ENCODE measurements at places on chromosomes 12 and 14.
A peak's percentile ranks its signal among the peaks of the same experiment; 100 is the strongest.

DNA sequence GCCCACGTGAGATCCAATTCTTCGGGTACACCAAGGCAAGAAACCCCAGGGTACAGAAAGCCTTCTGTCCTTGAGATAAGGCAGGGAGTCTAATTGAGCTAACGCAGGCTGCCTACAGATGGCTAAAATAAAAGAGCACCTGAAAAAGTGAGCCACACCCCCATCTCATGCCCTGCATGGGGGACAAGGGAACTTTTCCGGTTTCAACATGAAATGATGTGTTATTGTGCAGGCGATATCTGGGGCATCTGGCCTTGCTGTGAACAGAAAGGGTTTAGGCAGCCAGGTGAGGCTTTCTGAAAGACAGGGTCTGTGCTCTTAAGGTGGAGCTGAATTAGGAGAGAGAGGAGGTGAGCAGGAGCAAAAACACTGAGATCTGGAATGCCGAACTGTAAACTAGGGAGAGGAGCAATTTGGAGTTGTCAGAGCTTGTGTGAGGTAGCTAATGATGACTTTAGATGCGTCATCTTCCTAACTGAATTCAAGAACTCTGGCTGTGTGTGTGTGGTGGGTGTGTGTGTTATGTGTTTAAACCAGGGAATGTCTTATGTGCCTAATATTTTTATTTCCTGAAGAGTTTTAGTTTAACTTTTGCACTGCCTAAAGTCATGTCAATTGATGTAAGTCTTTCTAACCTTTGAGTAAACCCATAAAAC lies 20.1 kb upstream of the LDHB start:
- peak overlapping the region; percentile 57 for H3K4me3 ChIP-seq
- peaks cover 2% of the 10 kb centered on the region for H3K36me3 ChIP-seq

- peaks cover 23% of the 10 kb centered on the region for H3K36me3 ChIP-seq
- H3K27ac ChIP-seq: no peak overlapping the region
- peaks cover 12% of the 10 kb centered on the region for H3K4me1 ChIP-seq
- peaks cover 4% of the 10 kb centered on the region for H3K27me3 ChIP-seq
Measured at GRCh38 chr14:33880330-33880729, 70.5 kb downstream of the EGLN3 start.

- no peaks in the 10 kb centered on the region for H3K36me3 ChIP-seq
- peak; percentile 53 for DNase-seq
- peaks cover 33% of the 10 kb centered on the region for H3K27me3 ChIP-seq
- no peak overlapping the region for H3K4me3 ChIP-seq
Measured at GRCh38 chr14:103104654-103105452, 10.3 kb downstream of the EXOC3L4 start.

DNA sequence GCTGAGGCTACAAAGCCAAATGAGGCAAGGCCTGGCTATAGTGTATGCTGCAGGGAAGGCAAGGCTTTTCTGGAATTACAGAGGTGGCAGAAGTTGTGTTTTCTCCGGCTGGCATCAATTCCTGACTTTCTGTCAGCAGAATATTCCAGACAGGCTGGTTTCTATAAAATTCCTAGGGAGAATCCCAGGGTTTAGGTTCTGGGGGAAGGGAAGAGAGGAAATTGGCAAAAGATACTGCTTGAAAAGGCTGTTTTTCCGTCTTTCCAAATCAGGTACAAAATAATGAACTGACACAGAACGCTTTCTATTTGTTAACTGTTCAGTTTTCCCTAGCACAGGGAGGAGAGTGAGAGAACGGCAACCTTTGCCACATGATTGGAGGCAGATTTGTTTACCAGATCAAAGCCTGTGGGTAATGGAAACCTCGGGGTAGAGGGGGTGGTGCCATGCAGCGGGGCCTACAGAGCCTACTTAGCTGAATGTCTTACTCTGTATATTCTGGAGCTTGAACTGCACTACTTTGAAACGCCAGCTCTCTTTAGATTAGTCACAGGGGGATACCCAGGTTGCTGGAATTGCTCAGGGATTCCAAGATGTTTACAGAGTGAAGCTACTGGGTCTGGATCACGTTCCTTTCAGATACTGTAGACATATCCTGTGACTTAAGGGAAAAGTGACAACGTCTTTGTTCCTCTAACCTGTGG lies 65.8 kb upstream of the DACT1 start:
- peaks cover 22% of the 10 kb centered on the region for H3K4me1 ChIP-seq
- peak overlapping the region; percentile 75 for H3K27ac ChIP-seq
- peak overlapping the region; percentile 56 for H3K4me3 ChIP-seq
- no peaks in the 10 kb centered on the region for H3K36me3 ChIP-seq

DNA sequence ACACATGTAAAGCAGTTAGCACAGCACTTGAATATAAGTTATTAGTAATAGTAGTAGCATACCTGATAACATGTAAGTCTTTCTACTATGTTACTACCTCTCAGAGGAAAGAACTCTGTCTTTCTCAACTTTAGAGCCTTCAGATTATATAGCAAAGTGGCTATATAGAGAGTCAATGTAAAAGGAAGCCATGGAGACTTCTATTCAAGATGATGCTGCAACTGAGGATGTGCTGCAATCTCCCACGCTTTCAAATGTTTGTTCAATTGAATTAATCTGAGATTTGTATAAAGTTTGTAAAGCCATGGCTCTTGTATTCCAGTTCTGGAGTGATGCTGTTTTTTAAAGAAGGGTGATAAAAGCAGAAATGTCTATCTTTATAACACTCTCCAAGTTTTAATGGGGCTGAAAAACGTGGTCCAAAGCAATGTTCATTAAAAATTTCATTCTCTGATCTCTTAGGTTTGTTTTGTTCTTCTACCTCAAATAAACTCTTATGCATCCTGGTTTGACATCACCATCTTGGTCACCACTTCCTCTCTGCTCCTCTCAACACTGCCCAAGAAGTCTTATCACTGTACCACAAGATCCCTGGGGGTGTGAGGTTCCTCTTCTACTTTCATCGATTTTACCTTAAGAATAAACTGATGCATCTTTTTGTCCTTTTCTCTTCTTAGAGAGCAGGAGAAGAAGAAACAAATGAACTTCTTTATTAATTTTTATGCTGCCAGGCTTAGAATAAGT lies 40.6 kb downstream of the C12orf42 start:
- H3K36me3 ChIP-seq: peaks cover 2% of the 10 kb centered on the region
- H3K27ac ChIP-seq: peak overlapping the region; percentile 78
- H3K27me3 ChIP-seq: peaks cover 6% of the 10 kb centered on the region
- DNase-seq: peak; percentile 28
- peaks cover 46% of the 10 kb centered on the region for H3K4me1 ChIP-seq

DNA sequence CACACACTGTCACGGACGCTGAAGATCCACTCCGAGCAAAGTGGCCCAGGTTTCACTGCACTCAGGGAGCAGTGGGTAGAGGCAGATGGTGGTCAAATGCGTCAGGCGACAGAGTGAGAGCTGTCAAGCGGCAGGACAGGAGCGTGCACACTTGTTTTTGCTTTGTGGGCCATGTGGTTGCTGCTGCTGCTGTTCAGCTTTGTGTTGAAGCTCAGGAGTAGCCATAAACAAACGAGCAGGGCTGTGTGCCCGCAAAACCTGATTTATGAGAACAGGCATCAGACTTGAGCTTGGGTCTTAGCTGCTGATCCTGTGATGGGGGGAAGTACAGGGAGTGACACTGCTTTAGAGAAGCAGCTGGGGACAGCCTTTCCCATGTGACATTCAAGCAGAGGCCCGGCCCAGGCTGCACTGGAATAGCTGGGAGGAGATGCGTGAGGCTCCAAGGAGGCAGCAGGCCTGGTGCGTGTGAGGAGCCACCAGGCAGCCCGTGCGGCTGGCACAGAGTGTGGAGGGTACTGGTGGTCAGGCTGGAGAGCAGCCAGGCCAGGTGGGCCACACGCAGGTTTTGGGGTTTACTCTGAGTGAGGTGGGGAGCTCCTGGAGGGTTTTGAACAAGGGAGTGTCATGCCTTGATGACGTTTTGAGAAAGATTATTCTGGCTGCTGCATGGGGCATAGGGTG lies 31.1 kb upstream of the ASPG start:
- no peaks in the 10 kb centered on the region for H3K4me1 ChIP-seq
- H3K36me3 ChIP-seq: no peaks in the 10 kb centered on the region
- no peak for DNase-seq

GRCh38 chr12:104516821-104517220 lies 60.1 kb downstream of the CHST11 start:
- peaks cover 66% of the 10 kb centered on the region for H3K4me1 ChIP-seq
- H3K36me3 ChIP-seq: peaks cover 26% of the 10 kb centered on the region
- no peaks in the 10 kb centered on the region for H3K27me3 ChIP-seq
- H3K4me3 ChIP-seq: no peak overlapping the region
- H3K27ac ChIP-seq: no peak overlapping the region

- peaks cover 12% of the 10 kb centered on the region for H3K36me3 ChIP-seq
- H3K27ac ChIP-seq: peak overlapping the region; percentile 89
- no peaks in the 10 kb centered on the region for H3K27me3 ChIP-seq
- peak overlapping the region; percentile 92 for H3K4me3 ChIP-seq
Measured at GRCh38 chr14:85934123-85934885, 404.4 kb downstream of the FLRT2 start.

DNA sequence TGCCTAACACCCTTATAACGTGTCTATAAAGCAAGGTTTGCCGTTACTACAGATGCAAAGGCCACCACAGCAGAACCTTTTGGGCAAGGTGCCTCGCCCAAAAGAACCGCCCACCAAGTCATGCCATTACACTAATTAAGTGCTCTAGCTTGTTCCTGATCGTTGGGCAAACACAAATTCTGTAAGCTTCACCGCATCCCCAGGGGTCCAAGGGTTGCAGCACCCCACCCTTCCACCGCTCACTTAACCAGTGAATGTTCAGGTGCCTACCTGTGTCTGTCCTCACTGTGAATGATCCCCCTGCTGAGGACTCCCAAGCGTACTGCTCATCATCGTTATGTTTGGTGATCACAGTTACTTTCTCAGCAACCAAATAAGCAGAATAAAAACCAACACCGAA lies 1.4 kb downstream of the HSP90AA1 start:
- H3K27me3 ChIP-seq: no peaks in the 10 kb centered on the region
- peaks cover 63% of the 10 kb centered on the region for H3K4me1 ChIP-seq
- no peak for DNase-seq
- H3K4me3 ChIP-seq: peak overlapping the region; percentile 88

DNA sequence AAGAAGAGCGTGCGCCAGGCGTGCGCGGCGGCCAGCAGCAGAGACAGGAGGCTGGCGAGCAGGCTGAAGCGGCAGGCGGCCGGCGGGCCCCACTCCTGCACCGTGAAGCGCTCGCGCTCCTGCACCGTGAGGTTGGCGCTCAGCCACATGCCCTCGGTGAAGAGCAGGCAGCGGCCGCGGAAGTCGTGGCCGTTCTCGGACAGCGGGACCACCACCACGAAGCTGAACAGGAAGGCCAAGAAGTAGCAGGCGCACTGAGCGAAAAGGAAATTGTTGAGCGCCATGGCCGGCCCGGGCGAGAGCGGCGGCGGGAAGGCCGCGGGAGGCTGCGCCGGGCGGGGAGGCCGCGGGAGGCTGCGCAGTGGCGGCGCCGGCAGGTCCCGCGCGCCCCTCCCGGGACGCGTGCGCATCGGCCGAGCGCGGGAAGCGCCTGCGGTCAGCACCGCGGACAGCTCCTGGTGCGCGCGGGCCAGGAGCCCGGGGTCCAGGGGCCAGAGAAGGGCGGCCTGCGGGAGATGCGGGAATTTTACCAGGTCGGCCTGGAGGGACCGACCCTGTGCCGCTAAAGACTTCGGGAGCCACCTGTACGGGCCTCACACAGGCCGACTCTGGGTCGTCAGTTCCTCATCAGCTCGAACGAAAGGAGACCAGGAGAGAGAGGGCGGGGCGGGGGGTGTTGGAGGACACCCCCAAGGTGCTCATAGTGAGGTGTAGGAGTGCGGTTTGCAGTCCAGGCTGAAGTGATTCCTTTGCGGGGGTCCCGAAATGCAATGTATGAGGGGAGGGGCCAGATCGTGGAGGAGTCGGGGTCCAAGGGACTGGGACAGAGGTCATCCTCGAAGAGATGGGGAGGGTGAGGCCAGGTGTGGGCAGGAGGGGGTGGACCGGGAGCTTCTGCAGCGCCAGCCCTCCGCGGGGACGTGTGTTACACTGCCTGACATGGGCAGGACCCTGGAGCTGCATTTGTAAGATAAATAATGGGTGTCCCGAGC lies at the start of gene TMEM179:
TSS of gene TMEM179 (minus strand) at position 315 of the 992 bp plus-strand sequence. CDS start at position 284, 31 bp downstream.
- no peaks in the 10 kb centered on the region for H3K4me1 ChIP-seq
- no peak for DNase-seq
- H3K27ac ChIP-seq: no peak within 1 kb of the TSS
- no peaks in the 10 kb centered on the region for H3K36me3 ChIP-seq
- no peak within 1 kb of the TSS for H3K4me3 ChIP-seq
- peaks cover 27% of the 10 kb centered on the region for H3K27me3 ChIP-seq

GRCh38 chr14:58367296-58367695 lies 28.4 kb upstream of the TOMM20L start:
- peaks cover 2% of the 10 kb centered on the region for H3K4me1 ChIP-seq
- no peak for DNase-seq
- no peak overlapping the region for H3K27ac ChIP-seq
- H3K27me3 ChIP-seq: no peaks in the 10 kb centered on the region
- peaks cover 44% of the 10 kb centered on the region for H3K36me3 ChIP-seq

- H3K4me3 ChIP-seq: no peak overlapping the region
- no peak overlapping the region for H3K27ac ChIP-seq
- H3K27me3 ChIP-seq: no peaks in the 10 kb centered on the region
- peaks cover 10% of the 10 kb centered on the region for H3K36me3 ChIP-seq
Measured at GRCh38 chr12:11825278-11825677, 175.8 kb downstream of the ETV6 start.
